ENCODE measurements at places on chromosomes 12 and 14. TPM values are rescaled to one million over a fixed set of nuclear protein-coding genes. Genes with fewer than 3 reads are reported as not detected.

DNA sequence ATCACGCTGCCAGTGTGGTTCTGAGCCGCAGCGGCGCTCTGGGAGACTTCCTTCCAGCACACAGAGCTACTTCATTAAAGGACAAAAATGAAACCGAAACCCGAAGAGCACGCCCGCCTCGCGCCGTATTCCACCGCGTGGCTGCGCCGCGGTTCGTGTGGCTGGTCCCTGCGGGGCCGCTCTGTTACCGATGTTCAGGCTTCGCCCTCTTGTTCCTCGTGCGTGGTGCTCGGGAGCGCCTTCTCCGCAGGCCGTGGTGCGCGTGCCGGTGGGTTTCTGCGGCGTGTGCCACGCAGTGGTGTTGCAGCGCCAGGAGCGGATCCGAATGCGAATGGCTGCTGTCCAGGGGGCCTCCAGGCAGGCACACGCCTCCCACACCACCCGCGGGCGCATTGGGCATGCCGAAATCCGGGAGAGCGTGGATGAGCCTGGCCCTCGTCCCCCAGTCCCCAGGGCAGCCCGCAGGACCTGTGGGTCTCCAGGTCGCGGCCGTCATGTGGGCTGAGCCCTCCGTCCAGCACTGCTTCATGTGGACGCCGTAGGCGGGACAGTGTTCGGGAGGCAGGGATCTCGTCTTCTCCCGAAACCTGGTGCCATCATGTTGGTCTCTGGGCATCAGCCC lies 91.2 kb downstream of the ADGRD1 start:
- DNase-seq: peak; percentile 33
- no peaks in the 10 kb centered on the region for H3K27me3 ChIP-seq
- H3K27ac ChIP-seq: no peak overlapping the region
- no peaks in the 10 kb centered on the region for H3K4me1 ChIP-seq

DNA sequence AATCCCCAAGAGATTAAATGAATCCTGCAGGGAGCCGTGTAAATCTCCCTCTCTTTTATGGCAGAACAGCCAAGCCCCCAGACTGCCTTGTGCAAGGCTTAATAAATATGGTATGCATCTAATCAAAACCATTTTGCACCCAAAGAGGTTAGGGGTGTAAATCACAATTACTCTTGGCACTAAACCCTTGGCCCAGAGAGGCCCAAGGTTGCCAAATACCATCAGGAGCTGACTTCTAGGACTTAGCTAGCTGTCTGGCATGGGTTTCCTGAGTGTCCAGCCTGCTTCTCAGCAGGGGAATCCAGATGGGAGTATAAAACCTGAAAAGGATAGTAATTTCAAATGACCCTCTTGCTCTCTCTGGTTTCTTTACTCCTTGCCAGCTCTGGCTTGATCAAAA lies 610.4 kb downstream of the MED13L start:
- no peaks in the 10 kb centered on the region for H3K27me3 ChIP-seq
- no peak for DNase-seq
- no peaks in the 10 kb centered on the region for H3K36me3 ChIP-seq
- H3K4me3 ChIP-seq: no peak overlapping the region

DNA sequence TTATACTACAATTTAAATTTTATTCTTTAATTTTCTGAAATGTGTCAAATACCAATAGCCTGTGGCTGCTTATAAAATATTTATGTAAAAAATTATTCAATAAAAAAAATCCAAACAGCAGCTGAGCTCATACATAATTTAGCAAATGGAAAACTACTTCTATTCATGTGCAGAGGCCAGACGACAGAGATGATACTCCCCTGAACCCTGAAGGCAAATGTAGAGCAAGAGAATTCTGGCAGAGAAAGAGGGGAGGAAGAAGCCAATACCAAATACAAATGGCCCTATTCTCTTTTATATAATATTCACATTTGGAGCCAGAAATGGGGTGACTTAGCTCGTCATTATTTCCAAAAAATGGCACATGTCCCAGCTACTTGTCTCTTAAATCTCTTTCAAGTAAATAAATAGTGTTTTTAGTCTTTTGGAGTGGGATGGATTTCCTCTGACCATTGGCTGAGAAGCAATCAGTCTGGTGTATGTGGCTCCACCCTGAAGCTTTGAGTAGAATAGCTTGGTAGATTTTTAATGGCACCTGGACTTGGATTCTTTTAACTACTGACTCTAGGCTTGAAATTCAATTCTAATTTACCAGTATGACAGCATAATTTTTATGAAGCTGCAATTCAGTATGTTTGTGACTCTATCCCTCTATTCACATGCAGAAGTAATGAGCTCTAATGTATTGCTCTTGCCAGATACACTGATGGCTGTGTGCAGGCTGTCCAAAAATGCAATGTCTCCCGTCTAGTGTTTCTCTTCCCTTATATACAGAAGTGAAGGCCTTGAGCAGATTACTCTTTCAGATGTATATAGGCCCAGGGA lies 113.4 kb upstream of the SCAF11 start:
- no peaks in the 10 kb centered on the region for H3K27me3 ChIP-seq
- H3K27ac ChIP-seq: no peak overlapping the region
- no peaks in the 10 kb centered on the region for H3K4me1 ChIP-seq
- H3K36me3 ChIP-seq: no peaks in the 10 kb centered on the region
- no peak overlapping the region for H3K4me3 ChIP-seq

- H3K27ac ChIP-seq: no peak overlapping the region
- no peaks in the 10 kb centered on the region for H3K36me3 ChIP-seq
- H3K4me1 ChIP-seq: peaks cover 22% of the 10 kb centered on the region
- H3K4me3 ChIP-seq: no peak overlapping the region
- H3K27me3 ChIP-seq: peaks cover 18% of the 10 kb centered on the region
These were observed 157.1 kb upstream of the CCND2 start for GRCh38 chr12:4116251-4117111.

CRIP2 gene
- 143 TPM for total RNA-seq

MMP17 gene
- total RNA-seq: 2.5 TPM

- DNase-seq: no peak
- no peak overlapping the region for H3K4me3 ChIP-seq
- no peaks in the 10 kb centered on the region for H3K4me1 ChIP-seq
These were observed 1149.1 kb downstream of the VRK1 start for GRCh38 chr14:97946240-97946639.

GRCh38 chr14:74217672-74218448 lies 21.4 kb upstream of the VSX2 start:
- no peak overlapping the region for H3K27ac ChIP-seq
- no peaks in the 10 kb centered on the region for H3K36me3 ChIP-seq
- peak overlapping the region; percentile 38 for H3K4me3 ChIP-seq

DNA sequence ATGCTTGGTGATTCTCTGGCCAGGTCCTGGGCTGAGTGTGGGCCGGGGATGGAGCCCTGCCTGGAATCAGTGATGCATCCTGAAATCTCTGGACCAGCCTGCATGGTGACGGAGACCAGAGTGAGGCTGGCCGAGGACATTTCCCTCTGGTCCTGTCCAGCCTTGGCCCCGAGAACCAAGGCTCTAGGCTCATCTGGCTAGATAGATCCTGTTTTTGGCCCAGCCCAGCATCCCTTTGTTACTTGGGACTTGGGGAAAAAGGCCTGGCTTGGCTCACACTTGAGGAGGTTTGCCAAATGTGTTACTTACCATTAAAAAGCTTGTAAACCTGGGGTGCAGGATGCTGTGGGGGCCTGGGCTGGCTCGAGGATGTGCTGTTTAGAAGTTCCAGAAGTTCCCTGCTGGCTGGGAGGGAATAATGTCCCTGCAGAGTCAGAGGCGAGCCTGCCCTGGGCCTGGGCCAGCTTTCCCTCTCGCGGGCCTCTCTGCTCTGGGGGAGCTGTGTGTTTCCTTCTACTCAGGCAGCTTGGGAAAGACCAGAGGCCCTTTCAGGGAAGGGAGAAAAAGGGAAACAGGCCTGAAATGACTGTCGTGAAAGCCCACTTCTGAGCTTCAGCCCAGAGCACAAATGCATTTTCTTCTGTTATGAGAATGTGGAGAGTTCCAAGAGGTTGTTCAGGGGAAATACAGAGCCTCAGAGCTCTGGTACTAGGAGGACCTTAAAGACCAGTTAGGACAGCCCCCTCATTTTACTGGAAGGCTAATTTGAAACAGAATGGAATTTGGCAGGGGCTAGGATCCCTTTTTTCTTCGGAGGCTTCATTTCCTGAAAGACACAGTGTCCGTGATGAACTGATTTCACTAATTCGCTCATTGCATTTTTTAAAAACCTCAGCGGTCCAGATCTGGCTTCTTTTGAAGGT lies 47.2 kb upstream of the CTDSP2 start:
- DNase-seq: peak; percentile 88
- H3K27me3 ChIP-seq: no peaks in the 10 kb centered on the region
- H3K36me3 ChIP-seq: no peaks in the 10 kb centered on the region
- peaks cover 99% of the 10 kb centered on the region for H3K4me1 ChIP-seq

DNA sequence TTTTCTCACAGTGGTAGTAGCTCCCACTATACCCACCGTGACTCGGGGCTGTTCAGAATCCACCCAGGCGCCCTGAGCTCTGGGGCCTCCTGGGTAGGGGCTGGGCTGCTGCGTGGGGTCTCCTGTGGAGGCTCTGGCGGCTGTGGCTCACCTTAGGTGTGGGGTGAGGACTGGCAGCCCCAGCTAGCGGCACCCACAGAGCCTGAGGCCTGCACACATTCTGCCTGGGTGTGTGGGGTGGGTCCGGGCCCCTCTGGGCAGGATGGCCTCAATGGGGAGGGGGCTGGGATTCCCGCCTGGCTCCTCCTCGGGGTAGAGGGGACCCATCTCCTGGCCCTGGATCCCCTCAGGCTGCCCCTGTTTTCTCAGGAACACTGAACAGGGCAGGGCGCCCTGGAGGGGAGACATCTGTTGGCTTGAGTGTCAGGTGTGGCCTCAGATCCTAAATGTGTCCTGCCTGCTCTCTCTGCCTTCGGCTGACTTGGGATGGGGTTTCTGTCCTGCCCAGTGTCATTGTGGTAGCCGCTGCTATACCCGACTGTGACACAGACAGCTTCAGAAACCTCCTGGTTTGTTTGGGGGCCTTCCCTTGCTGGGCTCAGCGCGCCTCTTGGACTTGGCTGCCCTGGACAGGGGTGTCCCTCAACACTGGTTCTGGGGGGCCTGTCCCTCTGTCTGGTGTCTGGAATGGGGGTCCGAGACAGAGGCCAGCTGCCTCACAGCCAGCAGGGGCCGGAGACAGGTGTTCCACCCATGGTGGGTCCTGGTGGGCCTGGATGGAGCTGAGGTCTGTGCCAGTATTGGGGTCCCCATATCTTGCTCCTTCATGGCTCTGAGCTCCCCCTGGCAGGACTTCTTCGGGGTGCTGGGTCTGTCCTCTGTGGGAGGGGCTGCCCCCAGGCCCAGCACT lies 354.9 kb downstream of the TMEM121 start:
- no peaks in the 10 kb centered on the region for H3K4me1 ChIP-seq
- peak; percentile 30 for DNase-seq
- H3K27me3 ChIP-seq: no peaks in the 10 kb centered on the region
- no peaks in the 10 kb centered on the region for H3K36me3 ChIP-seq
- no peak overlapping the region for H3K4me3 ChIP-seq

NPFF gene
- total RNA-seq: not detected

CCDC88C gene
- 45.8 TPM for total RNA-seq

GRCh38 chr12:49086116-49086515 lies 8.5 kb downstream of the DHH start:
- DNase-seq: no peak
- H3K4me1 ChIP-seq: peaks cover 32% of the 10 kb centered on the region
- peaks cover 27% of the 10 kb centered on the region for H3K27me3 ChIP-seq
- H3K27ac ChIP-seq: no peak overlapping the region

LRP1 gene
- 404 TPM for total RNA-seq

GRCh38 chr12:18135509-18135908 lies 45.5 kb upstream of the RERGL start:
- no peaks in the 10 kb centered on the region for H3K4me1 ChIP-seq
- no peaks in the 10 kb centered on the region for H3K27me3 ChIP-seq
- H3K36me3 ChIP-seq: no peaks in the 10 kb centered on the region
- H3K4me3 ChIP-seq: no peak overlapping the region

GRCh38 chr12:23197266-23197665 lies 572.3 kb downstream of the ETNK1 start:
- H3K27me3 ChIP-seq: no peaks in the 10 kb centered on the region
- no peaks in the 10 kb centered on the region for H3K4me1 ChIP-seq
- DNase-seq: no peak
- no peak overlapping the region for H3K4me3 ChIP-seq
- no peak overlapping the region for H3K27ac ChIP-seq

DNA sequence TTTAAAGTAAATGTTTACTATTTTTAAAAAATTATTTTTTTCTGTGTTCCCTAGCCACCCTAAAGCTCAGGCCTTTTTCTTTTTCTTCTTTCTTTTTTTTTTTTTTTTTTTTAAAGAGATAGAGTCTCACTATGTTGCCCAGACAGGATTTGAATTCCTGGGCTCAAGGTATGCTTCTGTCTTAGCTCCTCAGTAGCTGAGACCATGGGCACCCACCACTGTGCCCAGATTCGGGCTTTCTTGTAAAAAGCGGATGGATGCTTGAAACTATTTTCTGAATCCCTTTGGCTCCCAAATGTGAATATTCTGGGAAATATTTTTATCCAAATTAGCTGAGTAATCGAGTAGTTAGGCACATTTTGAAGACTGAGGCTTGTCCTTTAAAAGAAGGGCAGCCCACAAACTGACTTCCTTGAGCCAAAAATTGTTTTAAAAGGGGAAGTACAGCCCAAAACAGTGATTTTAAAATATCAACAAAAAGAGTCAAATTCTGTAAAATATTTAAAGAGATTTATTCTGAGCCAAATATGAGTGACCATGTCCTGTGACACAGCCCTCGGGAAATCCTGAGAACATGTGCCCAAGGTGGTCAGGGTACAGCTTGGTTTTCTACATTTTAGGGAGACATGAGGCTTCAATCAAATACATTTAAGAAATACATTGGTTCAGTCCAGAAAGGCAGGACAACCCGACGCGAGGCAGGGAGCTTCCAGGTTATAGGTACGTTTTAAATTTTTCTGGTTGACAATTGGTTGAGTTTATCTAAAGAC lies 28.8 kb upstream of the HIGD1C start:
- no peaks in the 10 kb centered on the region for H3K36me3 ChIP-seq
- DNase-seq: no peak
- H3K4me1 ChIP-seq: peaks cover 33% of the 10 kb centered on the region
- H3K27ac ChIP-seq: peak overlapping the region; percentile 83
- H3K4me3 ChIP-seq: peak overlapping the region; percentile 84

- no peak overlapping the region for H3K27ac ChIP-seq
- H3K27me3 ChIP-seq: peaks cover 7% of the 10 kb centered on the region
- DNase-seq: no peak
These were observed 7.4 kb upstream of the KRT81 start for GRCh38 chr12:52298677-52299190.

RFX4 gene
- not detected for total RNA-seq

DNA sequence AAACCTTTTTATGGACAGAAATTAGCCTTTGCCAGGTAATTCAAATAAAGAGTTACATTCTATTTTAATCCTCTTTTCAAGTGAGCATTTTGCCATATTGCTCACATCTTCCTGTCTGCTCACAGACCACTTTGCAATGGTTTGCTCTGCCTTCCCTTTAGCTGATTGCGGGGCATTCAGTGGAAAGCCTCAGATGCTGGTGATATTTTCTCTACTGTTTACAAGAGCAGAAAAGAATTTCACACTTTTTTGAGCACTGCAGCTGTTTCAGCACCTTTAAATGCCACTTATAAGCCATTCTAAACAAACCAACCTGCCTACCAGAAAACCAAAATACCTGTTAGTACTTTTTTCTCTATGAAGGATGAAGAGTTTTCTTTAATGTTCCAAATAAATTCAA lies 195.7 kb upstream of the LRIG3 start:
- no peak overlapping the region for H3K27ac ChIP-seq
- no peaks in the 10 kb centered on the region for H3K36me3 ChIP-seq
- peaks cover 7% of the 10 kb centered on the region for H3K4me1 ChIP-seq
- no peak for DNase-seq
- no peak overlapping the region for H3K4me3 ChIP-seq
